ENCODE measurements at places on chromosomes 16 and 17.
A peak's percentile ranks its signal among the peaks of the same experiment; 100 is the strongest.

GRCh38 chr16:17440131-17440530, 30.6 kb downstream of the XYLT1 start:
- DNase-seq, result peak; percentile 40

GRCh38 chr17:34578656-34579016, 746 bp upstream of the TMEM132E start:
- no peak for DNase-seq

DNA sequence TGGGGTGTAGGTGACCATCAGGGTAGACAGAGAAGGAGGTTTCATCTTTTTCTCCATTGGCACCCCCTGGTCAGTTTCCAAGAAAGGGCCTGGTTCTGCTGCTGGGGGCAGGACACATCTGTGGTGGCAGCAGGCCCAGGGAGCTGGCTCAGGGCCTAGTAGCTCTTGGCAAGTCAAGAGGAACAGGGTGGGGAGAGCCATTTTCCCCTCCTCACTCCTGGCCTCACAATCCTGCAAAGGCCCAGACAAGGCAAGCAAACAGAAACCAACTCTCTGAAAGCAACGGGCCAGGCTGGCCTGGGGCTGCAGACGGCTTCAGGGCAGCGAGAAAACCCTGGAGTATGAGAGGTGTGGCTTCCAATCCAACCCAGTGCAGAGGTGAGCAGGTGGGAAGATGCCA, 192.9 kb upstream of the DYNLRB2 start:
- DNase-seq, result no peak

- DNase-seq, result no peak
These were observed 142.3 kb downstream of the PMP22 start for GRCh38 chr17:15122857-15123256.

DNA sequence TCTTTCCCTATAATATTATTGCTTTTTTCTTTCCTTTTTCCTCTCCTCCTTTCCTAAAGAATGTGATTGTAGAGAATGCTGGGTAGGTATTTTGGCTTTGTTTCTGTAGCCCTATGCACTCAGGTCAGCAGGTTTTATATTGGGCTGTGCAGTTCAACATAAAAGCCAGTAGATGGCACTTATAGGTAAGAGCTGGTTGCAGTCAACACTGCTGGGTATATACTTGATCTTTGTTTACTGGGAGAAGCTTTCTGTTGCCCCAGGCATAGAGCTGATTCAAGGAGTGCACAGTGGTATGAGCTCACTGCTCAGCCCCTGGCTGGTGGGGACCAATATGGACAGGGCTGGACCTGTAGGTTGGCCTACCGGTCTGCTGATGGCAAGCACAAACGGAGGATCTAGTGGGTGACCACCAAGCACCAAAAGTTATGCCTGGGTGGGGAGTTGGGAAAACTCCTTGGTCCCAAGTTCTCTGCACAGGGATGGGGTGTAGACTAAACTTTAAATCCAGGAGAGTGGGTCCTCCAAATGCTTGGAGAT, 378.9 kb downstream of the PMP22 start:
- no peak for DNase-seq

GRCh38 chr17:39261286-39261685, 35.5 kb upstream of the STAC2 start:
- no peak for DNase-seq

GRCh38 chr17:42676424-42677011, at the start of gene PLEKHH3:
PLEKHH3 (minus strand) TSS chr17:42676994; CDS start chr17:42676563, 431 bp downstream.
- no peak for DNase-seq

GRCh38 chr17:63774141-63774968, at the start of gene DDX42:
DDX42 (plus strand) TSS chr17:63774170; CDS start chr17:63787050, 12,880 bp downstream.
- DNase-seq, result no peak

DNA sequence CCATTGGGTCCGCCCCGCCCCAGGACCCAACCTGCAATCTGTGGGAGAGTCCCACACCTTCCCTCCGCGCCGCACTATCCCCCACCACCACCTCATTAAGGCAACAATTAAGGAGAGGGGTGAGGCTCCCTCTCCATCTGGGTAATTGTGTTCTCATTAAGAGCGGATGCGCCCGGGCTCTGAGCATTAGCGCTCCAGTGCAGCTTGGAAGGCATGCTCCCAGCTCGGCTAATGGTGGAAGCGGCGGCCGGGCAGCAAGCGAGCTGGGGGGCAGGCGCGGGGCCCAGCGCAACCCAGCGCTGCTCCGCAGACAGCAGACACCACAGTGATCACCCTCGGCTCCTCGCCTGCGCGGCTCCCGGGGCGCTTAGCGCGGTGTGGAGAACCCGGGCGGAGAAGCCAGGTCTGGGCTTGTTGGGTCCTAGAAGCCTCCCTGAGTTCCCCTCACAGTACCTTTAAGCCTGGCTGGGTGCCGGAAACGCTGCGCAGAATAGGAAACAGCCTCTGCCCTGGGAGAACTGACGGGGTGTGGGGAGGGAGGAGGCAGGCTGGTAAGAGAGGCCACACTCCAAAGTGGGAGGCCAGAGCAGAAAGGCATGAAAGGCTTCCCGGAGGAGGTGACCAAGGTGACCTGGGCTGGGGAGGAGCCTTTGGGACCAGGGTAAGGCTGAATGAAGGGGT, 6.4 kb downstream of the CBLN1 start:
- DNase-seq, result no peak

- peak; percentile 78 for DNase-seq
These were observed 38.9 kb upstream of the PLCG2 start for GRCh38 chr16:81740169-81740568.

DNA sequence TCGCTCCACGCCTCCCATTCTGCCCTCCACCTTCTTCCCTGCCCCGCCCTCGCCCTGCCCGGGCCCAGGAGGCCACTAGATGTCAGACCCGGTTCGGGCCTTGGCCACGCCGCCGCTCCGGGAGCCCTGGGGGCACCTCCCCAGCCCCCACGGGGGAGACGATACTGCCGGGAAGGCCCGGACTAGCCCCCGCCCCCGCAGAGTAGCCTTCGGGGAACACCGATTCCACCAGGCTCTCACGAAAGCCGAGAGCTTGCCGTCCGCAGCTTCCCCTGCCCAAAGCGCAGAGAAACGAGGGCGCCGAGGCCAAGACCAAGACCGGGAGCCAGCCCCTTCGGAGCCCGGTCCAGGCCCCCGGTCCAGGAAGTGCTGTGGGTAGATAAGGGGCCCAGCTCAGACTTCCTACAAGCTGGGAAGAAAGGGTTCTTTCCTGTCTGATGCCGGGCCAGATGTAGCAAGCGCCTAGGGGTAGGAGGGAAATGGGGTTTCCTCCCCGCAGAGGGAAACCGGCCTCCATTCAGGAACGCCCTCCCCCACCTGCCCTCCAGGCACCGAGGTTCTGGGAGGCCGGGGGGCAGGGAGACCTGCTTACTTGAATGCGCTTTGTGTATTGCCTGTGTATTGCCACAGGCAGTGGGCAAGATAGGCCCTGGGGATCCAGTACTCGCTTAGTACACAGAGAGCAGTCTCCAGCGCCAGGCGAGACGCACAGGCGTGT, 806 bp upstream of the CYB561 start:
- peak; percentile 82 for DNase-seq

DNA sequence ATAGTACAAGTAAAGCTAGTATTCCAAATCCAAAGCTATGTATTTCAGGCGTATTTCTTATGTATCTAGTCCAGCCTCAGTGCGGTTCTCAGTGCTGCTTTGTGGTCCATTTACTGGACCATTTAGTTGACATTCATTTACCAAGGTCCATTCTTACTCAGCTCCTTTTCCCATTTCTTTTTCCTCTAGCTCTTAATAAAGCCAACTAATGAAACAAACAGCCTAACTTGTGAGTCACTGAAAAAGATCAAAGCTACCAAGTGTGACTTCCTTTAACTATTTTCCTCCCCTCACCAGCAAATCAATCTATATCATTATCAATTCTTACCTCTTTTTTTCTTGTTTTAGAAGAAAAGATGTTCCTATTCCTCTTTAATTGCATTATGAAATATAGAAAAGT, 64.0 kb downstream of the CYB561 start:
- no peak for DNase-seq

Data from GM10248 (cell line).